Activated T-helper 1 cell treated with anti-CD3 and anti-CD28 coated beads, Interleukin-12 subunit alpha, Interleukin-12 subunit beta, Interleukin-2, Interleukin-4 antibody, amounts not matched to agents 30 ng/mL and 10 ng/mL and 1 ng/mL, durations not matched to agents 14 hours and 24 hours and 36 hours (primary cell): ENCODE measurements at places on chromosomes 1 and 21.

GRCh38 chr1:28807046-28807445 is 4.9 kb upstream of the OPRD1 start:
- H3K27ac ChIP-seq: no peak overlapping the region
- H3K27me3 ChIP-seq: peaks cover 36% of the 10 kb centered on the region
- no peak overlapping the region for H3K4me3 ChIP-seq
- no peak for DNase-seq
- no peaks in the 10 kb centered on the region for H3K4me1 ChIP-seq

DNA sequence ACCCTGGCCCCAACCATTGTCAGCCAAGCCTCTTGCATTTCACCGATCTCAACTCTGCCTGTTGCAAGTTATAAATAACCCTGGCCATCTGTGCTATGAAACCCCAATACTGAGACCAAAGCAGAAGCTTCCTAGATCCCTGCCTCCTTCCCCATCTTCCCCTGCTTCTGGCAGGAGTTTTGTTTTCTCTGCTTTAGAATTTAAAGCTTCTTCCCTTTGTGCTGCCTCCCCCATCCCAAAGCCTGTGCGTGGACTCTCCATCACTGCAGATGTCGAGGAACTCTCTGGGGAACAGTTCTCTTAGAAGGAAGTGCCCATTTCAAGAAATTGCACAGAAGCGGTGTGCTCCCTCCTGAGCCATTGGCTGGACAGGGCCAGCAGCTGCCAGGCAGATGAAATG is 17.4 kb upstream of the MYOG start:
- no peaks in the 10 kb centered on the region for H3K36me3 ChIP-seq
- H3K4me1 ChIP-seq: no peaks in the 10 kb centered on the region
- peaks cover 25% of the 10 kb centered on the region for H3K27me3 ChIP-seq
- no peak for DNase-seq
- H3K4me3 ChIP-seq: no peak overlapping the region
- no peak overlapping the region for H3K27ac ChIP-seq

DNA sequence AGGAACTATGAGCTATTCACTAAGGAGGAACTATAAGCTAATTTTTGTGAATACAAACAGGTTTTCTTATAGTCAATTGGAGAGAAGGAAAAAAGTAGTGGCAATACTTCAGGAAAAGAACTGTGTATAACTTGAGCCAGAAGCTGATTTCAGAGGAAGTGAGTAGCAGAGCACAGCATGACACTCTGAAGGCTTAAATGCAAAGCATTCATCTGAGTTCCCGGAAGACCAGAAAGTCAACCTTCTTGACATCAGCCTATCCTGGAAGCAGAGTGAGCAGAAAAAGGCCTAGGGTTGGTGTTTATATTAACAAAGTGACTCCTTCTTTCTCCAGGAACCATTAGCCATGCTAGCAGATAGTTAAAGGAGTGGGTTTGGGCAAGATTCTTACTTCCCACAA is 545.2 kb downstream of the MRPL39 start:
- no peak overlapping the region for H3K27ac ChIP-seq
- H3K4me3 ChIP-seq: no peak overlapping the region
- no peaks in the 10 kb centered on the region for H3K4me1 ChIP-seq
- H3K36me3 ChIP-seq: no peaks in the 10 kb centered on the region
- no peaks in the 10 kb centered on the region for H3K27me3 ChIP-seq
- DNase-seq: no peak

DNA sequence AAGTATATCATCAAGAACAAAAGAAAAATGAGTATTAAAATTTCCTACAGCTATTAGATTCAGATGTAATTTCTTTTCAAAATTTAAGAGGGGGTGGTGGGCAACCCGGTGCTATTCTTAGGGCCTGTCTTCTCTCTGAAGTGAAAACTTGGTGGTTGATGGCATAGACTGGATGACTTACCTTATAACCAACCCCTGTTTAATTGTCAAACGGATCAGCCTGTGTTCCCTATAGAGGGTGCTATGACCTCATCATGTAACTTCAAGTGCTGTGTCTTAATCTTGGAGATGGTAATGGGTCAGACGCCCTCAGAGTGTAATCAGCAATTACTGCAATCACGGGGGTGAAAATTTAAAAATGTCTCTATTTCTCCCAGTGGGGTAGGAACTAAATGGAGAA is 176.2 kb downstream of the PCP4 start:
- no peak overlapping the region for H3K27ac ChIP-seq
- H3K36me3 ChIP-seq: no peaks in the 10 kb centered on the region
- H3K4me1 ChIP-seq: no peaks in the 10 kb centered on the region
- DNase-seq: no peak

DNA sequence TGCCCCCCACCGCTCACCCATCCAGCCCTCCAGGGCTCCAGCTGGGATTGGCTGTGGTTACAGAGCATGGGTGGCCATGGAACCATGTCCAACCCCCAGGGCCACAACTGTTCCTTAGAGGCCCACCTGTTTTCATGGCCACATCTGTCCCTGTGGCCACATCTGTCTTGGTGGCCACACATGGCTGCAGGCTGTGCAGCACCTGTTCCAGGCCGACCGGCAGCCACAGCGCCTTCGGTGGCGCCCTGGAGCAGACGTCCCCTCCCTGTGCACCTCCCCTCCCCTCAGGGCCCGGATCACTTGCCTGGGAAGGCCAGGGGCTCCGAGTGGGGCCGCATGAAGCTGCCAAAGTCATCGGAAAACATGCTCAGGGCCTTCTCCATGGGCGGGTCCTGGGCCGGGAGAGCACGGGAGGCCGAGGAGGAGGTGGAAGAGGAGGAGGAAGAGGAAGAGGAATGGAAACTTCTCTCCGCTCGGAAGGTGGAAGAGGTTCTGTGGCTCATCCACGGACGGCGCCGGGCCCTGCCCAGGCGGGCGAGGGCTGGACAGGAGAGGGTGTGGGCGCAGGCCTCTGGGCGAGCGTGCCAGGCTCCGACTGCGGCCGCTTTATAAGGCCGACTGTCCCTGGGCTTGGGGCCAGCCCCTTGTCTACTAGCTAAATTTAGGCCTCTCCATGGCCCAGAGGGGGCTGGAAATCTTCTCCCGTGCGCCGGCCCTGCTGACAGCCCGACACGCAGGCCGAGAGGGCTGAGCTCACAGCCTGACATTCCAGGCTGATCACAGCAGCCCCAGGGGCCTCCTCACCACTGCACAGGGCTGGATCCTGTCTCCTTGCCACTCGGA is at the start of gene HSPB7:
Gene HSPB7, minus strand, starts transcription at position 583 of the 843 bp plus-strand sequence. Its CDS starts 80 bp downstream, at position 503.
- DNase-seq: no peak
- peaks cover 7% of the 10 kb centered on the region for H3K27me3 ChIP-seq
- peaks cover 14% of the 10 kb centered on the region for H3K4me1 ChIP-seq
- H3K27ac ChIP-seq: no peak within 1 kb of the TSS
- H3K4me3 ChIP-seq: no peak within 1 kb of the TSS
- H3K36me3 ChIP-seq: no peaks in the 10 kb centered on the region

- H3K4me3 ChIP-seq: no peak overlapping the region
- H3K27ac ChIP-seq: no peak overlapping the region
- DNase-seq: no peak
Observed at GRCh38 chr1:57549300-57549699, 125.4 kb upstream of the DAB1 start.

DNA sequence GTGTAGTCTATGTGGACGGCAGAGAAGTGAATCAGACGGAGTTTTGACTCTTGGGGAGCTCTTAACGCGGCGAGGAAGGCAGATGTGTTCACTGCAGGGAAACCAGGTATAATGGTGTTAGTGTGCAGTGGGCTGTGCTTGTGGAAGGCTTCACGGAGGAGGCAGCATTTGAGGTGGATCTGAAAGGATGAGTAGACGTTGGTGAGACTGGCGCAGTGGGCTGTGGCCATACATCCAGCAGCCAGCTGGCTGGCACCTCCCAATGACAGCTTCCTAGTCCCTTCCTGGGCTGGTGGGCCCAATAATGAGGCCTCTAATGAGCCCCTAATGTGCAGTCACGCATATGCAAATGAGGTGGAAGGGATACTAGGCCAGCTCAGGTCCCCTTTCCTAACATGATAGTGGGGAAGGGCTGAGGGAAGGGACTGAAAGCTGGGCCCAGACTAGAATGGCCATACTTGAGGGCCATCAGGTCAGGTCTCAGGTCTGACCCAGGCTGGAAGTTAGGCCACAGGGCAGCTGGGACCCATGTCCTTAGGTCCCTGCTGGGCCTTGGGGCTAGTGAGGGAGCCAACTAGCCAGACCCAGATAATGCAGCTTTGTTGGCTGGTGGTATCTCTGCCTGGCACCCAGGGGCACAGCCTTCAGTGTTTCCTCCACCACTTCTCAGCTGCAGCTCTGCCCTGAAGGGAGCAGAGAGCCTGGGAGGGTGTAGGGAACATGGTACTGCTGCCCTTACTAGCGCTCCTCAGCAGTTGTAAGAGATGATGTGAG is 3.8 kb downstream of the MAP7D1 start:
- H3K27me3 ChIP-seq: no peaks in the 10 kb centered on the region
- peaks cover 27% of the 10 kb centered on the region for H3K36me3 ChIP-seq
- peak overlapping the region; percentile 99 for H3K27ac ChIP-seq
- H3K4me3 ChIP-seq: peak overlapping the region; percentile 91

- H3K4me1 ChIP-seq: no peaks in the 10 kb centered on the region
- H3K27me3 ChIP-seq: no peaks in the 10 kb centered on the region
- no peaks in the 10 kb centered on the region for H3K36me3 ChIP-seq
- no peak for DNase-seq
- no peak overlapping the region for H3K4me3 ChIP-seq
Observed at GRCh38 chr1:164363980-164364379, 195.0 kb upstream of the PBX1 start.

- no peaks in the 10 kb centered on the region for H3K36me3 ChIP-seq
- peaks cover 23% of the 10 kb centered on the region for H3K4me1 ChIP-seq
- DNase-seq: no peak
- H3K4me3 ChIP-seq: peak overlapping the region; percentile 68
Observed at GRCh38 chr21:36980280-36981048, 14.0 kb upstream of the HLCS start.

DNA sequence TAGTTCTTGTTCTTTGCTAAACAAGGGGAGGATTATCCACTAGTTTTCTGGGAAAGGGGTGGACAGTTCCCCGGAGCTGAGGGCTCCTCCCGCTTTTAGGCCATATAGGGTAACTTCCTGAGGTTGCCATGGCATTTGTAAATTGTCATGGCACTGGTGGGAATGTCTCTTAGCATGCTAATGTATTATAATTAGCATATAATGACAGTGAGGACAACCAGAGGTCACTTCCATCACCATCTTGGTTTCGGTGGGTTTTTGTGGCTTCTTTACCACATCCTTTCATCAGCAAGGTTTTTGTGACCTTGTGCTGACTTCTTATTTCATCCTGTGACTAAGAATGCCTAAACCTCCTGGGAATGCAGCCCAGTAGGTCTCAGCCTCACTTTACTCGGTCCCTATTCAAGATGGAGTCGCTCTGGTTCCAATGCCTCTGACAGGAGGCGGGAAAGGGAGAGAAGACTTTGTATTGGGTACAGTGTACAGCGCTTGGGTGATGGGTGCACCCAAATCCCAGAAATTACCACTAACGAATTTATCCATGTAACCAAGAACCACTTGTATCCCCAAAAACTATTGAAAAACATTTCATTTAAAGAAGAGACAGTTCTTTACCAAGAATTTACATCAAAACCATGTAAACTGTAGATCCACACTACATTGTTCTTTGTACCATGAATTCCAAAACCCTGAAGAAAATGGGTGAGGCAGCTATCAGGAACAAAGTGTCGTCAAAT is 8.7 kb upstream of the SLC2A5 start:
- no peaks in the 10 kb centered on the region for H3K36me3 ChIP-seq
- H3K4me3 ChIP-seq: no peak overlapping the region
- no peak overlapping the region for H3K27ac ChIP-seq
- H3K4me1 ChIP-seq: peaks cover 57% of the 10 kb centered on the region

DNA sequence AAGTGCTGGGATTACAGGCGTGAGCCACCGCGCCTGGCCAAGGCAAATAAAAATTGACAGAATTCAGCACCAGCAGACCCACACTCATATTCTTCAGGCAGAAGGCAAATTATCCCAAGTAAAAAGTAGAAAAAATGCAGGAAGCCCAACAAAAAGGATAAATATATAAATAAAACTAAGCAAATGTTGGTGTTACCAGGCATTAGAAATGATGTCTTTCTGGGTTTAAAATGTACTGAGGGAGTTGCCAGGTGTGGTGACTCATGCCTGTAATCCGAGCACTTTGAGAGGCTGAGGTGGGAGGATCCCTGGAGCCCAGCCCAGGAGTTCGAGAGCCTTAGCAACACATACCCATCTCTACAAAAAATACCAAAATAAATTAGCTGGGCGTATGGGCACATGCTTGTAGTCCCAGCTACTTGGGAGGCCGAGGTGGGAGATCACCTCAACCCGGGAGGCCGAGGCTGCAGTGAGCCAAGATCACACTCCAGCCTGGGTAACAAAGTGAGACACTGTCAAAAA is 6.3 kb downstream of the INTS11 start:
- no peak for DNase-seq
- peaks cover 17% of the 10 kb centered on the region for H3K36me3 ChIP-seq
- H3K27me3 ChIP-seq: no peaks in the 10 kb centered on the region
- peaks cover 4% of the 10 kb centered on the region for H3K4me1 ChIP-seq
- H3K4me3 ChIP-seq: no peak overlapping the region
- H3K27ac ChIP-seq: peak overlapping the region; percentile 18

- peaks cover 17% of the 10 kb centered on the region for H3K4me1 ChIP-seq
- no peak overlapping the region for H3K4me3 ChIP-seq
- no peaks in the 10 kb centered on the region for H3K27me3 ChIP-seq
Observed at GRCh38 chr1:204528241-204528640, 12.0 kb downstream of the MDM4 start.
